Sigmoid colon (tissue), 7 donors: ENCODE measurements at places on chromosomes 6 and 20. TPM values are rescaled to one million over a fixed set of nuclear protein-coding genes. Genes with fewer than 3 reads are reported as not detected.

DNA sequence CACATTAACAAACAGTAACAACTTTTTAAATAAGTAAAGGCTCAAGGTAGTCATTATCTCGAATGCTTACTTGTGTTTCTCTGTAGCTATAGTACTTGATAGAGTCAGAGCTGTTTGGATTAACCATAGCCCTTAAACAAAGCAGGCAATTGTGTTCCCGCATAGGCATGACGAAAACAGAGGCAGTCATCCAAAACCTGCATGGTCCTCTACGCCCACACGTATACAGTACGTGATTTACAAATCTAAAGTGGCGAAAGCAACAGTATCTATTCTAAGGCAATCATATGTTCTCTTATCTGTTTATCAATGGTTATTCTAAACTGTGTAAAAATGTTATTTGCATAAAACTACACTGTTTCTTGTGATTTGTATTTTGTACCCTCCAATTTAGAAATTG, 31.8 kb downstream of the HFE start:
- H3K27ac ChIP-seq: no peak overlapping the region
- no peaks in the 10 kb centered on the region for H3K27me3 ChIP-seq
- H3K4me1 ChIP-seq: no peaks in the 10 kb centered on the region
- DNase-seq: no peak

GRCh38 chr6:2436410-2437154, 191.2 kb upstream of the GMDS start:
- no peak overlapping the region for H3K27ac ChIP-seq
- H3K36me3 ChIP-seq: no peaks in the 10 kb centered on the region
- H3K27me3 ChIP-seq: no peaks in the 10 kb centered on the region
- H3K4me3 ChIP-seq: no peak overlapping the region

Gene ARG1
- total RNA-seq: not detected

GRCh38 chr6:90288404-90288803, 8.2 kb downstream of the BACH2 start:
- H3K4me3 ChIP-seq: no peak overlapping the region
- H3K4me1 ChIP-seq: no peaks in the 10 kb centered on the region
- H3K27ac ChIP-seq: no peak overlapping the region
- no peak for DNase-seq
- no peaks in the 10 kb centered on the region for H3K36me3 ChIP-seq

Gene TFB1M
- total RNA-seq: 16.8 TPM

- H3K4me3 ChIP-seq: no peak overlapping the region
- H3K27ac ChIP-seq: no peak overlapping the region
- DNase-seq: no peak
- no peaks in the 10 kb centered on the region for H3K27me3 ChIP-seq
These were observed 179.9 kb downstream of the LRFN2 start for GRCh38 chr6:40407239-40407638.

Gene LINC00237
- not detected for total RNA-seq

DNA sequence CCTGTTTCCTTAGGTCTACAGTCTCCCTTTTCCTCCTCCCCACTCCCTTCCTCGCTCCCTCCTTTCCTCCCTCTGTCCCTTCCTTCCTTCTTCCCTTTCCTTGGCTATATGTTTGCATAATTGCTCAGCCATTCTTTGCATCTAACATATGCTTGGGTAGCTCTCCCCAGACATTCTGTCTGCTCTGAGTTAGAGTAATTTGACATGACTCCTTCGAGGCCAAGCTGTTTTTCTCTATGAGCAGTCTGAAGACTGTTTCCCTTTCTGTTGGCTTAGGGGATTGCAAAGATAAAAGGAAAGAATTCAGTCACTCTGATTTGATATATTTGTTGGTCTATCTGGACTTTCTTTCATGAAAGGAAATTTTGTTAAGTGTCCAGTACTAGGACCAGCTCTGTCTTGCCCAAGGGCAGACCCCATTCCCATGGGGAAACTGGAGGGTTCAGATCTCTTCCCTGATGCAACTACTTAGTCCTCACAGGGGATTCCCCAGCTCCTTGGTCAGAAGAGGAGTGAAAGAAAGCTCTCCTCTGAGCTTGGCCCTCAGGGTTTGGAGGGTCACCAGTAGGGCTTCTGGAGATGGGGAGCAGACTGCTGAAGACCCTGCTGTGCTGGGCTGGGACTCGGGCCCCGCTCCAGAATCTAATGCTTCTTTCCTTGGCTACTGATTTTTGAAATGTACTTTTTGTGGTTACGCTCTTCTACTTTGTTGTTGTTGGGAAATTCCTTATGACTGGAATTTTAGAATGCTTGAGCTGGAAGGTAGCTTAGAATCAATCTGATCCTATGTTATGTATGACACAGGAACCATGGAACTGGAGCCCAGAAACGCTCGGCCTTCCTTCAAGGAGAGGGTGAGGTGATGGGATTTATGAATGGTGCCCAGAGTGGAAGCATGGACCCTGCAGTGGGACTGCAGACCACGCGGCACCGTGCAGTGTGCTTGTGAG, 63.7 kb upstream of the SLC22A23 start:
- H3K4me1 ChIP-seq: no peaks in the 10 kb centered on the region
- no peak overlapping the region for H3K27ac ChIP-seq
- no peak overlapping the region for H3K4me3 ChIP-seq
- no peak for DNase-seq

DNA sequence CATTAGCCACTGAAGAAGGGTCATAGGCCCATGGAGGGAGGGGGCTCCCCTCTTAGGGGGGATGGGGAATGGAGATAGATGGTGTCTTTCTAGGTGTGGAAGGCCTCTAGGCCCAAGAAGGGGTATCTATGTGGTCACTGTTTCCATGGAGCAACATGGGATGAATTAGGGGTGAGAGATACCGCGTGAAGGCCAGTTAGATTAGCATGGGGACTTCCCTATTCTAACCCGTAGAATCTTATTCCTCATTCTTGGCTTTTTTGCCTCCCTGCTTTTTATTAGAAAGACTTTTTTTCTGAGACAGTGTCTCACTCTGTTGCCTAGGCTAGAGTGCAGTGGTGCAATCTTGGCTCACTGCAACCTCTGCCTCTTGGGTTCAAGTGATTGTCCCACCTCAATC, 3.2 kb downstream of the RAB44 start:
- no peak for DNase-seq
- H3K27ac ChIP-seq: no peak overlapping the region
- H3K4me3 ChIP-seq: no peak overlapping the region
- no peaks in the 10 kb centered on the region for H3K36me3 ChIP-seq
- H3K4me1 ChIP-seq: no peaks in the 10 kb centered on the region
- no peaks in the 10 kb centered on the region for H3K27me3 ChIP-seq

DNA sequence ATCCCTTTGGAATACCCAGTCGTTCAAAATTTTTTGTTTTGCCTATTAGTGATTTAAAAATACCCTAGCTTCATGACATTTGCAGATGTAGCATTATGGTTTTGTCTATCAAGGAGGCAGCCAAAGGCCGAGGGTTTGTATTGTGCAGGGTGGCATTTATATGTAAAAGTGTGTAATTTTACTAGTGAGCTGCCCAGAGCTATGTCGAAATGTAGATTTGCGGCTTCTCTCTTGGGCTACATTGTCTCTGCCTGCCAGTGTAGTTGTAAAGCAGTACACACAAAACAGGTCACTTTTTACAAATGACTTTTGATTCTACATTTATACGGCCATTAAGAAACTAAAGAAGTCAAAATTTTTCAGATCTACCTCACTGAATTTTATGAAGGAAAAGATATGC, 87.7 kb downstream of the TSHZ2 start:
- H3K27ac ChIP-seq: no peak overlapping the region
- no peaks in the 10 kb centered on the region for H3K36me3 ChIP-seq
- no peak for DNase-seq
- H3K4me1 ChIP-seq: no peaks in the 10 kb centered on the region
- no peaks in the 10 kb centered on the region for H3K27me3 ChIP-seq

Gene OLIG3
- total RNA-seq: not detected

DNA sequence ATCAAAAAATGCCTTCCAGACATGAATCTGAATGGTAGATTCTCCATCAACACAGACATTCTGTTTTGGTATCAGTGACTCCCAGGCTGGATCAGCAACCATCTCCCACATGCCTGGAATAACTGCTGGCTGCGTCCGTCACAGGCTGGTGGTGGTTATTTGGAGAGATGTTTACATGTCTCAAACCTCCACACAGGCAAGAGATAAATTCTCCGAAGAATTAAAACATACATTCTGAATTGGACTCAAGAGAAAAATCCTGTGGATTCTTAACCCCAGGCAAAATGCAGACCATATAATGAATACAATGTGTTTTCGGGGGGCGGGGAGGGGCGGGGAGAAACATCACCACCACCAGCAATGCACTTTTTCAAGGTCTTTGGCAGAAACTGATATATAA, 108.2 kb downstream of the THBS2 start:
- no peaks in the 10 kb centered on the region for H3K36me3 ChIP-seq
- H3K4me1 ChIP-seq: peaks cover 41% of the 10 kb centered on the region
- DNase-seq: no peak
- H3K27me3 ChIP-seq: no peaks in the 10 kb centered on the region
- no peak overlapping the region for H3K4me3 ChIP-seq

DNA sequence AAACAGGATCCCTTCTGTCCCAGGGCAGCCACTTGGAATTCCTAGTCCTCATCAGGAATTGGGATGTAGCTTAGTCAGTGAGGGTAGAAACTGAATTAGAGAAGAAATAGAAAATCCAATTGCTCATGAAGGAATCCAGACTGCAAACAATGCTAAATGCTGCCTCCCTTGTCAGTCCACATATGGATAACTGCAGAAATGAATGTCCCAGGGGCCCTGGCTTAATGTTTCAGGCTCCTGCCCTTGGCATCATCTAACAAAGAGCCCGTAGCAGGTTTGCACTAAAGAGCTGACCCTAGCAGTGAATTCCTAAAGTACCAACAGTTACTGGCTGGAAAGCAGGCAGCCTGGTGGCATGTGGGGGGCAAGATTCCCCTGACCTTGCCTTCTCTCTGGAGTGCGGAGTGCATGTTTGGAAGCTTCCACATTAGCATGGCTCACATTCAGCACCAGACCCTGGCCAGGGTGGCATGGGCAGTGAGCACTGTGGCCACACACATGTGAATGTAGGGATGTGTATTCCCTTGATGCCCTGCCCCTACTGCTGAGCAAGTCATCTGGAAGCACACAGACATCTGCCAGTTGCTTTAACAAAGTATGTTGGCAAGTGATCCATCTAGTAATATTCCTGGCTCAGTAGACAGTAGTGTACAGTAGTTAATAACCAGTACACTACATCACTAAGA, 394.5 kb downstream of the CDC5L start:
- H3K27ac ChIP-seq: no peak overlapping the region
- no peaks in the 10 kb centered on the region for H3K36me3 ChIP-seq
- no peak for DNase-seq
- no peak overlapping the region for H3K4me3 ChIP-seq
- peaks cover 3% of the 10 kb centered on the region for H3K4me1 ChIP-seq

Gene MAS1
- total RNA-seq: not detected

Gene FAM217A
- not detected for total RNA-seq

Gene SIGLEC1
- 9.9 TPM for total RNA-seq

Gene PSORS1C2
- not detected for total RNA-seq

- DNase-seq: no peak
- no peaks in the 10 kb centered on the region for H3K36me3 ChIP-seq
- no peak overlapping the region for H3K27ac ChIP-seq
- H3K4me3 ChIP-seq: no peak overlapping the region
- H3K4me1 ChIP-seq: no peaks in the 10 kb centered on the region
These were observed 81.8 kb downstream of the LAMA2 start for GRCh38 chr6:128964771-128965170.

Gene DEFB124
- total RNA-seq: not detected

- H3K27ac ChIP-seq: no peak overlapping the region
- H3K27me3 ChIP-seq: no peaks in the 10 kb centered on the region
- no peak for DNase-seq
- H3K4me3 ChIP-seq: no peak overlapping the region
- no peaks in the 10 kb centered on the region for H3K36me3 ChIP-seq
These were observed 311.6 kb upstream of the ECI2 start for GRCh38 chr6:4446982-4447381.

- DNase-seq: no peak
- H3K4me3 ChIP-seq: no peak overlapping the region
- H3K36me3 ChIP-seq: no peaks in the 10 kb centered on the region
- peaks cover 12% of the 10 kb centered on the region for H3K4me1 ChIP-seq
These were observed 14.5 kb downstream of the ZNF76 start for GRCh38 chr6:35273822-35274559.

Gene ABHD16B
- total RNA-seq: not detected

DNA sequence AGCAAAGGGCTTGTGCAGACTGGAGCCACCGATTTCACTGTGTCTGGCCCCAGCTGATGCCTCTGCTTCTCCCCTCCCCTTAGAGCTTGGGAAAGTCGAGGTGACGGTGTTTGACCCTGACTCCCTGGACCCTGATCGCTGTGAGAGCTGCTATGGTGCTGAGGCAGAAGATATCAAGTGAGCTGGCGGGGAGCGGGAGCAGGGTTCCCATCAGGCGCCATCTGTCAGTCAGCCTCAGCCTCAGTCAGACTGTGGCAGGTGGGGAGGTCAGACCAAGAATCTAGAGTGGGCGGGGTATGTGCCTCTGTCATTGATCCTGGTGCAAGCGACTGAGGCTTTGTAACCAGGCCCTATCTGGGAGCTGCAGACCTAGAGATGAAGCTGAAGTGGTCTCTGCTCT, 5.5 kb downstream of the ERGIC3 start:
- H3K36me3 ChIP-seq: peaks cover 29% of the 10 kb centered on the region
- no peaks in the 10 kb centered on the region for H3K27me3 ChIP-seq
- H3K4me3 ChIP-seq: no peak overlapping the region
- no peak overlapping the region for H3K27ac ChIP-seq
- DNase-seq: no peak
- no peaks in the 10 kb centered on the region for H3K4me1 ChIP-seq

DNA sequence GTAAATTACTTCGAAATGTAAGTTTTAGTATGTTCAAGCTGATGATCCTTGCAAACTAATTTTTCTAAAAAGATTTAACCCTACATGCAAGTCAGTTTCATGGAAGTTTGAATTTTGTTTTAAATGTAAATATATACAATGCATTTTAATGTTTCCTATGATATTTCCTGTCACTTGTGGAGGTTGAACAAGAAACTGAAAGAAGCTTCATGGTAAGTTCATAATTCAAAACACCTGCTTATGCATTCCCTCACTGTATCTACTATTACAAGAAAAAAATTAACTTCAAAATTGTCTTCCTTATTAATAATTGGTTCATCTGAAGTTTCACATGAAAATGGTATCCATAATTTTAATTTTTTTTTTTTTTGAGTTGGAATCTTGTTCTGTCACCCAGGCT, 24.8 kb downstream of the KIF6 start:
- H3K4me3 ChIP-seq: no peak overlapping the region
- no peaks in the 10 kb centered on the region for H3K4me1 ChIP-seq
- H3K27ac ChIP-seq: no peak overlapping the region
- no peaks in the 10 kb centered on the region for H3K27me3 ChIP-seq
- DNase-seq: no peak
